ENCODE measurements at places on chromosomes 16 and 17.
A peak's percentile ranks its signal among the peaks of the same experiment; 100 is the strongest.

DNA sequence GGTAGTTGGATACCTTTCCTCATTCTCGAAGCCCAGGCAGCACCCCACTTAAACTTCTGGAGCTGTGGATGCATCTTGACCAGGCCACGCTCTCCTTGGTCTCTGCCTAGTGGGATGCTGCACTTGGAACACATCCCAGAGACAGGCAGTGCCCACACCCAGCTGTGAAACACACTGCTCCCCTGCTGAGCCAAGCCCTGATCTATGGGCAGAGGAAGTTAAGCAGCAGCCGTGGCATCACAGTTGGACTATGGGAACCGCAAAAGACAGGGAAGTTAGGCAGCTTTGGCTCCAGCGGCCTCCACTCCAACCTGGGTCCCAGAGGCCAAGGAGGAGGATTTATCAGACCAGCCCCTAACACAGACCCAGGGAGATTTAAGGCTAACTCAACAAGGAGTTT is 284.8 kb upstream of the CCL2 start:
- no peak for DNase-seq

DNA sequence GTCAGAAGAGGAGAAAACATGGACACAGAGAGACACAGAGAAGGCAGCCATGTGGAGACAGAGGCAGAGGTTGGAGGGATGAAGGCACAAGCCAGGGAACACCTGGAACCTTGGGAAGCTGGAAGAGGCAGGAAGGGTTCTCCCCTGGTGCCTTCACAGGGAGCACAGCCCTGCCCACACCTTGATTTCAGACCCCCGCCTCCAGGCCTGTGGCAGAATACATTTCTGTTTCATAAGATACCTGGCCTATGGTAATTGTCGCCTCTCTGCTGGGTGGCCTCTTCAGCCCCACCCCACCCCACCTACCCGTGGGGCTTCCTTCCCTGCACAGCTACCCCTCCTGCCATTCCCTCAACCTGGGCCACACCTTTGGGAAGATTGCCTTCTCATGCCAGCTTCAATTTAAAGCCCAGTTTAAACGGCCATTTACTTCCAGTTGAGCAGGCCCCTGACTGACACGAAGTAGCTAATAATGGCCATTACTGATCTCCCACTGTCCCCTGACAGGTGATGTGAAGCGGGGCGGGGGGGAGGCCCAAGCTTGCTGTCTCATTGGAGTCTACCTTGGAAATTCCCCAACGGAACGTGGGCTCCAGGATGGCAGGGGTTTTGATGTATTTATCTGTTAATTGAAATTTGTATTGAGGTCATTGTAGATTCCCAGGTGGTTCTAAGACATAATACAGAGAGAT is 291.7 kb upstream of the FOXF1 start:
- no peak for DNase-seq

DNA sequence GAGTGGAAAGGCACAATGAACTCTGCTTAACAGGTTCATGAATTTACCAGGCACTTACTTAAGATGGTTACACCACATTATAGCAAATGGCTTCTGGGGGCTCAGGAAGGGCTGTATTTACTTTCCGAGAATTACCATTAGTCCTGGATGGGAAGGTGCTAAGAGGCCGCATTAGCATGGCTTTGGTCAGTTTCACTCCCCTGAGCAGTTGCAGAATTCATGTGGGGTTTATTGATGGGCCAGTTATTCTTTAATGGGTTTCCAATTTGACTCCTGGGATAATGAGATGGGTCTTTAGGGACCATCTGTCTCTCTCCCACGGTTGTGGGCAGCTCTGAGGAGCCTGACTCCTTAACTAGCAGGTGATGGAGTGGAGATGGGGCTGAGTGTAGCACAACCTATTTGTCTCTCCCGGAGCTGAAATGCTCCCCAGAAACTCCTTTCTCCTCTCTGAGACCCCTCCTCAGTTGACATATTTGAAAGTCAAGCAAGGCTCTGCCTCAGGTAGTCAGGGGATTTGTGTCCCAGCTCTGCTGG is 652.5 kb downstream of the HS3ST4 start:
- no peak for DNase-seq

DNA sequence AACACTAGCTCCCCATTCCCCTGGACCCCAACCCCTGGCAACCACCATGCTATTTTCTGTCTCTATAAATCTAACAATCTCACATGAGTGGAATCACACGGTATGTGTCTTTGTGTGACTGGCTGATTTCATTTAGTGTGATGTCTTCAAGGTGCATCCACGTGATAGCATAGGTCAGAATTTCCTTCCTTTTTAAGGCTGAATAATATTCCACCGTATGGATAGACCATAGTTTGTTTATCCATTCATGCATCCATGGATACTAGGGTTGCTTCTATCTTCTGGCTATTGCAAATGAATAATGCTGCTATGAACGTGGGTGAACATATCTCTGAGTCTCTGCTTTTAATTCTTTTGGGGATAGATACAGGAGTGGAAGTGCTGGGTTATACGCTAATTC is 43.9 kb downstream of the TMEM235 start:
- DNase-seq, result no peak

DNA sequence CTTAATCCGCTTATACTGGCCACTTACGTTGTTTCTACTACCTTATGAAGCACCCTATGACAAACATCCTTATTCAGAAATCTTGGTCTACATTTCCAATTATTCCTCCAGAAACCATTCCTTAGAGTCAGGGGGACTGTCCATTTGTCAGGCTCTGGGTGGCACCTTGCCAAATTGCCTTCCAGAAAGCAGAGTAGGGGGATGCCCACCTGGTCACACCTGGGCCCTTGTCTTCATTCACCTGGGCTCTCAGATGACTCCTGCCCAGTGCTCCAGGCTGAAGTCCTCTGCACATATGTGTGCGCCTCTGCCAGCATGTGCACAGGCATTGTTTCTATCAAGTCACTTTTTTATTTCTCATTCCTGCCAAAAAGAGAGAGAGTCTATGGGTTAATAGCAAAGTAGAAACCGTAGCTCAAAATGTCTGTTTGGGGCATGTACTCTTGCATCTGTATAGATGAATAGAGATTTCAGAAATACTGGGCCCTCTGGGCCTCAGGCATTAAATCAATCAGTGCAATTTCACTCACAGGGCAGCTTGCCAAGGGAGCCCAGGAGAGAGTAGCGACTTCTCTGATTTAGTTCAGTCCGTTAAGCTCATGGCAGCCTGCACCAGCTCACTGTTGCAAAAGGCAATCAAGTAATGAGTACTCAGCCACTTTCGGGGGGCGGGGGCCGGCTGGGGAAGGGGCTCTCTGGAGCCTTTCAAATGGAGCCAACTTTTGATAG is 104.7 kb downstream of the SOCS1 start:
- DNase-seq, result peak; percentile 50

DNA sequence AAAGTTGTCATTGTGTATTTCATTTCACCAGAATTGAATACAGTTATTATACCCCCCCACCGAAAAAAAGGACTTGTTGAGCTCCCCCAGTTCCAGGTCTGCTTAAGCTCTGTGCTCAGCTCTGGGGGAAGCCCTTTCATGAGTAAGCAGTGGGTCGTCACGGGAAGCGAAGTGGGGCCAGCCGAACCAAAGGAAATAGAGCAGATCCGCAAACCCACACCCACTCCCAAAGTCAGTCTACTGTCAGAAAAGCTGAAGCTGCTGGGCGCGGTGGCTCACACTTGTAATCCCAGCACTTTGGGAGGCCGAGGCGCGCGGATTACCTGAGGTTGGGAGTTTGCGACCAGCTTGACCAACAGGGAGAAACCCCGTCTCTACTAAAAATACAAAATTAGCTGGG is 50.1 kb downstream of the PECAM1 start:
- no peak for DNase-seq

DNA sequence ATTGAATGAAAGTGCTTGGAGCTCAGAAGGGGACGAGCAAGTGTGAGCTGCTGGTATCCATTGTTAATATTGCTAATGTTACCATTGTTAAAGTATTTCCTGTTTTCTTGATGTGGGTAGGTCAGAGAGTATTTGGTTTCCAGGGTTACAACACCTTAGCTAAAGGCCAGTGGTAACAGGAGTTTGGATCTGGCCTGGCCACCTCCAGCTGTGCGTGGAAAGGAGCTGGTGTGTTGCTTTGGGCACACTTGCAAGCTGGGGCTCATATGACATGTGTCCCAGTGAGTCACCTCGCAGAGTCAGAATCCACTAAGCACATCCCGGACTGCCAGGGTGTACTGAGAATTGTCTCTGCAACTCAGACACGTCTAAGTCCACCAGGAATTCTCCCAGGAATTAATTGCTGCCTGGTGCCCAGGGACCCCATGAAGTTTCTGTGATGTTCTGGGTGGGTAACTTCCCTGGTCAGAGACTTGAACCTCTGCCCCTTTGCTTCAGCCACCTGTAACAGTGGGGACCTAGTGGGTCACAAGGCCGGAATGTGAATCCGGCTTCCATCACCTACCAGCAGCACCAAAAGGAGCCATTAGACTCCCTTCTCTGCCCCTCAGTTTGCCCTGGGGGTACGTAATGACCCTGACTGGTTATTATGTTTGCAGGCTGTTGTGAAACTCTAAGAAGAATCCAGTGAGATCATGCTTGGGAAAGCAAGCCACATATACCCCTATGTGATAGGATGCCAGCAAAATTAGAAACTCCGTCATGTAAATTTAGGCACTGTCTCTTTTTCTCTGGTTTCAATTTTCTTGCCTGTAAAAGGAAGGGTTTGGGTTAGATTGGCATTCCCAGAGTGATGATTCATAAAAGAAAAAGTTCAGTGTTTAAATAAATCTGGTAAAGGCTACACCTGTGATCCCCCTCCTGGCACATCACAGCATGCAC is 12.8 kb downstream of the SLC6A2 start:
- peak; percentile 34 for DNase-seq

- no peak for DNase-seq
Measured at GRCh38 chr16:50861451-50861850, 119.6 kb downstream of the CYLD start.

DNA sequence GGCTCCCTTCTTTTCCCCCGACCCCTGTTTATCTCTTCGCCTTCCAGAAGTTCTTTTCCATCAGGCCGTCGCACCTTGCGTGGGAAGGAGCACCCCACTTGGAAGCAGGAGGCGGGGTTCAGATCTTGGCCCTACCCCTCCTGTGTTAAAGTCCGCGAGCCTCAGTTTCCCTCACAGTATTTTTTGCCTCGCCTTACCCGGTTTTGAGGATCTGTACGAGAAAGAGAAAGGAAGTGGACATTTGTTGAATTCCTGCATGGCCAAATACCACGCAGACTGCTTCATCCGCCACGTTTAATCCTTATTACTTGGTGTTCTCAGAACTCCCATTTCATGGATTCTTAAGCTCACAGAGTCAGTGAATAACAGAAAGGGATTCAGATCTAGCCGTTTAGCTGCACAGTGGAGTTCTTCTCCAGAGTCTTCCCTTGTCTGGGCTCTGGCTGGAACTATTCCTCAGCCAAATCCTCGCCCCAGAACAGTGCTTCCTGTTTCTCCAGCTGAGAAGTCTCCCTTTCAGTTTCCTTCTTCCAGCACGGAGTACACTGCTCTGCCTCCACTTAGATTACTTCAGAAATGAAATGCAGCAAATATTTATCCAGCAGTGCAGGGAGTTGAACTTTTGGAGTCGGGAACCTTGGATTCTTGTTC is 590 bp downstream of the TMEM219 start:
- peak; percentile 33 for DNase-seq

DNA sequence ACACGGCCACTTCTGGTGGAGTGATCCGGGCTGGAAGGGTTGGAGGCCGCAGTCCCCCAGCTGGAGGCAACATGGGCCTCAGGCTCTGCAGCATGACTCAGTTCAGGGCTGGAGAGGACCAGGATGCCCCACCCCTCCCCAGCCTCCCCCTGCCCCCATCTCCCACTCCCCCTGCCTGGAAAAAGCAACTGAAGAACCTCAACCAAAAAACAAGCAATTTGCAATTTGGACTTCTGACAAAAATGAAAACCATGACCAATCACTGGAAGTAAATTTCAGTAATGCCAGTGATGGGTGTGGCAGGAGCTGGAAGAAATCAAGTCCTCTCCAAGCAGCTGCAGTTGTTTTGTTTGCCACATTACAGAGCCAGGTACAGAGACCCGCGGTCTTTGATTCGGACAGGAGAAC is 6.6 kb upstream of the MIF4GD start:
- DNase-seq, result peak; percentile 74

DNA sequence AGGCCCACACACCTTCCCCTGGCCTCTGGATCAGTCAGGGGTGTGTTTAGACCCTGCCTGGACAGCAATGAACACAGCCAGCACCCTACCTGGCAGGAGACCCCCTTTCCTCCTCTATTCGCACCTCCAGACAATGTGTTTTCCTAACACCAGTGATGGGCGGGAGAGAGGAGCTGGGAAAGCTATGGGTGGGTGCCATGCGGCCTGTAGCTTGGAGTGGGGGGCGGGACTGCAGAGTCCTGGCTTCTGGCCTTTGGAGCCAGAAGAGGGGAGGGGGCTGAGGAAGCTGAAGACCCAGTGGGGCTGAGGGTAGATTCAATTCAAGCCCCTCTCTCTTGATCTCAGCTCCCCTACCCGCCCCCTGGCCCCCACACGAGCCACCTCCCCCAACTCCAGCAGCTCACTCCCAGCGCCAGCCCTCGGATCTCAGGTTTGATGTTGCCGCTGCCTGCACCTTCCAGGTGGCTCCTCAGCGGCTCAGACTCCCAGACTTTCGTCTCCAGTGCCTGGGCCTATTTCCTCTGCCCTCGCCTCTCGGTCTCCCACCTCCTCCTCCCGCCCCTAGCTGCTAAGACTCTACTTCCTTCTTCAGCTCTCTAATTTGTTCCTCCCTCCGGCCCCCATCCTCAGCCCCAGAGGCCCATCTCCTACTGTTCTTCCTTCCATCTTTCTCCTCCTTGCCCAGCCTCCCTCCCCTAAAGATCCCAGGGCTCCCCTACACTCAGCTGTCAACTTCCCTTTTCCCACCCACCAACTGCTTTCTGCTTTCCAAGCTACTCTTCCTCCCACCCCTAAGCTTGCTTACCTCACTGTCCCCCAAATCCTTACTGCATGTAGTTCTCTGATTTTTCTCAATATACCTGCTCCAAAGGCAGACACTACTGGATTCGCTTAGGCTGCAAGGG is 6.8 kb upstream of the SP6 start:
- no peak for DNase-seq

GRCh38 chr16:67651847-67652246 is 6.9 kb downstream of the CARMIL2 start:
- DNase-seq, result no peak

GRCh38 chr17:46097497-46097896 is 95.7 kb downstream of the KANSL1 start:
- no peak for DNase-seq

DNA sequence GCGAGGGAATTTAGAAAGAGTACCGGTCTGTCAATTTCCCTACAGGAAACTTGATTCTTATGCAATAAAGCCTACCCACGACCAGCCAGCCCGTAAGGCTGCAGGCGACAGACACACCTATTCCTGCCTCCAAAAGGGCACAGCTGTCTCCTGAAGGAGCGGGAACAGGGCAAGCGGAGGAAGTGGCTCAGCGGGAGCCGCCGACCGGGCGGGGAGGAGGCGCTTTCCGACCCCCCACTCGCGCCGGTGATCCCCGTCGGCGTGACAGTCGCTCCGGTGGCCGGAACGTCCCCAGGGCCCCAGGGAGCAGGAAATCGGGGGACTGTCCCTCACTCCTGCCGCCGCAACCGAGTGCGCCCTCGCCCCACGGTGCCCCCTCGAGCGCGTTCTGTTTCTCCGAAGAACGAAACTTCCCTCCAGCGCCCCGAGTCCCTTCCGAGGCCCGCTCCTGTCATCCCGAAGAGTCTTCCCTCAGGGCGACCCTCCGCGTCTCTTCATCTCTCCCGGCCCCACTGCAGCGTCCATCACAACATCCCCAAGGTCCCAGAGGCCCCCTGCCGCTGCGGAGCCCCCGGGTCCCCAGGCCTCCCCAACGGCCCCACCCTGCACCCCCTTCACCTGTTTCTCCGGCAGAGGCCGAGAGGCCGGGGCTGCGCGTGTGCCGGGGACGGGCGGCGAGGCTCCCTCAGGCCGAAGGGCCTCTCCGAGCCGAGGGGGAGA is 421 bp downstream of the STAT3 start:
- DNase-seq, result peak; percentile 49

GRCh38 chr17:5786510-5786875 is 202.2 kb upstream of the NLRP1 start:
- no peak for DNase-seq

All from tongue (tissue), 3 donors.